ENCODE measurements at places on chromosomes 5 and 9.

DNA sequence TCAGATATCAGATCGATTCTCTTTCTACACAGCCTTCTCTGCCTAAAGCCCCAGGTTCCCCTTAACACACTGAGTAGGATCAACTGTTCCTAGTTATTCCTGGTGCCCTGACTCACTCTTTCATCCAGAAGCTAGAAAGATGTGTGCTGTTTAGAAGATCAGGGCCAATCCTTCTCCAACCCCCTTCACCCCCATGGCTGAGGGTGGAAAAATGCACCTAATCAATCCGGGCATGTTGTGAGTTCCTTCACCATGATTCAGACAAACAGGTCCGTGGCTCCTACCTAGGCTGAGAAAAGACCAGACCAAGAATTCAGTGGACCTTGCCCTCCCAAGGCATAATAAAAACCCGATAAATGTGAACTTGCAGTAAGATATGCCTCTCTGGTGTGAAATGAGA lies 85.4 kb upstream of the EQTN start:
- DNase-seq = no peak

DNA sequence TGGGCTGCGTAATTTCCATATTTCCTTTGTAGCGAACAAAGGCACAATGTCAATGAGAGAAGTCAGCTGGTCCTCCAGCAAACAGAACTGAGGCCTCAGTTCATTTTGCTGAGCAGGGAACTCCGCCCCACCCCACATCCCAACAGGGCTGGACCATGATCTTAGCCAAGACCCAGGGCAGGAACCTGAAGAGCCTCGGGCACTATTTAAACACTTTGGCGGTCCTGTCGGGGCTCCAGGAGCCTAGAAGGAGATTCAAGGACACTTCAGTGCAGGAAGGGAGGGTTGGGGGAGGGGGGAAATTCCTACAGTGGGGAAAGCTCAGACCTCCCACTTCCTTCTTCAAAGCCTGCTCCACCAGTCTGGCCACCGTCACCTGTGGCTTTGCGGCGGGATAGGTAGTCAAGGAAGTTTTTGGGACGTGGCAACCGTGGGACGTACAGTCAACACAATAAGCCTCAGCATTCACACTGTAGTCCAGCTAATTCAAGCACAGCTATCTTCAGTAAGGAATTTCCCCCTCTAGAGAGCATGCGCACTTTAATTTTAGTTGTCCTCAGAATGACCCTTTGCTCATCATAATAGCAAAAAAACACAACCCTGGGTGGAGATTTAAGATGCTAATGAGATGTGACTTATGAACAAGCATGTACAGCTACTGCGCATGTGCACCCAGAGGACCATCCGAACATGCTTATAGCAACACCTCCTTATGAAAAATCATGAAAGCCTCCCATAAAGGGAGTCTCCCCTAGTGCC lies 30.9 kb downstream of the S1PR3 start:
- peak; percentile 55 for DNase-seq

- DNase-seq = no peak
Observed at GRCh38 chr5:65244031-65244430, 237.7 kb downstream of the ADAMTS6 start.

DNA sequence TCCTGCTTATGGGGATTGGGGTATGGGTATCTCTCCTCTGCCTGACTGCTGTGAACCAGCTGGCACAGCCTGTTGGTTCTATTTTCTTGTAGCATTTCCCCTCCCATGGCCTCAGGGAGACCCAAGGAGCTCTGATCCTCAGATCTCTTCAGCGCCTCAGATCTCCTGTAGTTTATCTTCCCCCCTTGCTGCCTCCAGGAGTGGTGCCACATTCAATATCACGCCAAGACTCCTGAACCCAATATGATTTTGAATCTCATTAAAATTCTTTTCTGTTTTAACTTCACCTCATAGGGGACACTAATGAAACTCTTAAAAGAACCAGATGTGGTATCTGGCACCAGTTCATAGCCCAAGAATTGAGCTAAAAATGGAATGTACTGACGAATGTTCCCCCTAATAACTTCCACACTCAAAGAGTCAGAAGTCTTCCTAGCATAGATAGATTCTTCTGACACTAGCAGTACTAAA lies 59.6 kb upstream of the LIFR start:
- DNase-seq = no peak

- no peak for DNase-seq
Observed at GRCh38 chr5:165525271-165525670, 2019.9 kb downstream of the MAT2B start.

GRCh38 chr9:135501261-135502167 lies 1.0 kb downstream of the MRPS2 start:
- DNase-seq = peak; percentile 36

GRCh38 chr5:57754616-57755015 lies 272.0 kb upstream of the ACTBL2 start:
- DNase-seq = no peak

- no peak for DNase-seq
Observed at GRCh38 chr5:3622961-3623360, 27.3 kb downstream of the IRX1 start.

DNA sequence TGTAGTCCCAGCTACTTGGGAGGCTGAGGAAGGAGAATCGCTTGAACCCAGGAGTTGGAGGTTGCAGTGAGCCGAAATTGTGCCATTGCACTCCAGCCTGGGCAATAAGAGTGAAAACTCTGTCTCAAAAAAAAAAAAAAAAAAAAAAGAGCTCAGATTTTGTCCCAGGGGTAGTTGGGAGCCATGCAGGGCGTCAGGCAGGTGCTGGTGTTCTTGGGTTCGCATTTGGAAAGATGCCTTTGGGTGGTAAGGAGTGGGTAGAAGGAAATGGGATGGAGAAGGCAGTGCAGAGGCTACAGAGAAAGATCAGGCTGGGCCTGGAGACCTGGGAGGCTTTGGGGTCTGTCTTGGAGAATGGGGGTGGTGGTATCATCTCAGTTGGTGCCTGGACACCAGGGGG lies 23.9 kb downstream of the ADGRD2 start:
- no peak for DNase-seq

DNA sequence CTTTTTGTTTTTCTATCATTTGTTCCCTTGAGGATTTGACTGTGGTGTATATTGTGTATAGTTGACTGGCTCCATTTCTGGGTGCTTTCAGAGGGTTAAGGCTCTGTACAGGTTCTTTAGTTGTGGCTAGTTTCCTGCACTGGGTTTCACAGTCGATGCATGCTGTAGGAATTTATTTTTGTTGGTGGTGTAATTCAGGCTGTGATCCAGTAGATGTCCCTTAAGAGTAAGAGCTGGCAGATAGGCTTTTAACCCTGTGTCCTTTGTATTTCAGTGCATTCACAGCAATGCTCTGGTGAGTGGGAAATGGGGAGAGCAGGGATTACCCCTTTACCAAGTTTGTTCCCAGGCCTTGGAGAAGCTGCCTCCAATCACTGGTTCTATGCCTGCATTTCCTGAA lies 112.9 kb downstream of the SPATA31D1 start:
- DNase-seq = no peak

DNA sequence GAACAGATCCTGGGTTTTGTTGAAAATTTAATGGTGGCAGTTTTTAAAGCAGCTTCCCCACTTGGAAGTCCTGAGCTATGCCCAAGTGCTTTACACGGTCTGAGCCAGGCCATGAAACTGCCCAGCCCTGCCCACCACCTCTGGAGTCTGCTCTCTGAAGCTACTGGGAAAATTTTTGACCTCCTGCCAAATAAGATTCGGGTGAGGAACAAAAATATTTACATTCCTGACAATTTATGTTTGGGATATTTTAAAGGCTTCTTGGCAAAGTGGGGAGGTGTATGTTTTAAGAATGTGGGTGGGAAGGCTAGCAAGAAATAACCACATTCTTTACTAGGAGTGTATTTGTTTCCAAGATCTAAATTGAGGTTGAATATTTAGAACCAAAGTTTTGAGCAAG lies 50.0 kb downstream of the HACD4 start:
- no peak for DNase-seq

GRCh38 chr5:158123595-158123994 lies 264.6 kb upstream of the CLINT1 start:
- no peak for DNase-seq

GRCh38 chr9:81052846-81053245 lies 636.5 kb downstream of the TLE1 start:
- DNase-seq = no peak
